Activated effector memory CD4-positive, alpha-beta T cell treated with Interleukin-2 at 50 U/mL for 16 hours (primary cell): ENCODE measurements at places on chromosomes 2 and 18.
A peak's percentile ranks its signal among the peaks of the same experiment; 100 is the strongest.

GRCh38 chr18:49537232-49537896 lies 24.5 kb upstream of the LIPG start:
- no peak for DNase-seq

GRCh38 chr2:235542733-235543127 lies 48.9 kb downstream of the AGAP1 start:
- no peak for DNase-seq

- DNase-seq: no peak
These were observed 5.1 kb downstream of the FECH start for GRCh38 chr18:57581301-57581934.

DNA sequence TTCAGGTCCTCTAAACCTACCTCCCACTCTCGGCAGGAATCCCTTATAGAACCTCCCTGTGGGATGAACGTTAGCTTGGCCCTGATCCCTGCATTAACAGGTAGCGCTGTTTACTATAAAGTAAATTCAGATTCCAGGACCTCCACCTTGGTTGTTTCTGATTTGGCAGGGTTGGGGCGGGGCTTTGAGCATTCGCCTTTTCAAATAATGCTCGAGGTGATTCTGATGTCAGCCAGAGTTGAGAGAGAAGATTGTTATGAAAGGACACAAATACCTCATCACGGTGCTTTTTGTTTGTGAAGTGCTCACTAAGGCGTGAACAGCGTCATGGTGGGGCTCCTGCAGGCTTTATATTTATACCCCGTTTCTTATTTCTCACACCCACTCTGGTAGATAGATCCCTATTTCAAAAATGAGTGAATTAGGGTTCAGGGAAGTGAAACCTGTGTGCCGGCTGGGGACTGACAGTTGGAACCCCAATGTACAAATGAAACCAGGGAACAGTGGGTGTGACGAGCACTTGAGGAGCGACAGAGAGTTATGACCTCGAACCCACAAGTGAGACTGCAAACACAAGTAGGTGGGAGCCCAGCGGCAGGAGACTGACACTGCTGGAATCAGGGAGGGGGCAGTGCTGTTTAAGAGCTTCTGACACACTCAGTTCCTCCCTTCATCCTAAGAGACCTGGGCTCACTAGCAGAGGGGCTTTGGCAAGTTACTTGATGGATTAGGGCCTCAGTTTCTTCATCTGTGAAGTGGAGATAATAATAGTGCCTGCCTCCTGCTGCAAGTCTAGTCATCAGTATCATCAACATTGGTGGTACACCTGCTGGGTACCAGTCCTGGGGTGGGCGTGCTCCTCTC lies 14.2 kb upstream of the CXCR4 start:
- DNase-seq: peak; percentile 63
